ENCODE measurements at places on chromosomes 13 and 19.

- no peak for DNase-seq
Observed at GRCh38 chr13:66951426-66951825, 278.7 kb downstream of the PCDH9 start.

DNA sequence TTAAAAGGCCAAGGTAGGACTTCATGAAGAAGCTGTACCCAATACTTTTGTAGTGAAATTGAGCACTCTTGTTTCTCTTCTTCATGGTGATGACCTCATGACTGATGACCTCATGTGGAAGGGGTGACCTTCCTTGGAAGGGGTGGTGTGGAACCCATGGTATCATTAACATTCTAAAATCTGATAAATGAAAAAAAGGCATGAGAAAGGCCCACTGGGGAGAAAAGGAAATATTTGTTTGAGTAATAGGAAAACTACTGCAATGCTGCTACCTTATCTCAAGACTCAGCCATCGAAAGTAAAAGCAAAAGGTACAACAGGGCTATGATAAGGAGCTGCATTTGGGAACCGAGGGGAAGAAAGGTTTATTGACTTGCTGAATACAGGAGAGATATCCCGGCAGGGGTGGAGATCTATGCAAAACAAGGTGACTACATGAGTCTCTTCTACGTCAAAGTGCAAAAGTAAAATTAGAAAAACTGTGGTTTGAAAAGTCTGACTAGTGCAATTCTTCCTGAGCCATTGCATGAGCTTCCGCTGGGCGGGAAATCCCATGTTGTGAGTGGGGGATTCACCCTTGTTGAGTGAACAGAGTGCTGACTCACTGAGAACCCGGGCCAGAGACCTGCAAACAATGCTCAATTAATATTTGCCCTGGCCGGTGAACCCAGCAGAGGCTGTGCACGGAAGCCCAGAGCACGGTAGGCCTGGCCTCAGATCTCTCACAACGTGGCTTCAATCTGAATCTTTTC, 138.9 kb upstream of the RFC3 start:
- peak; percentile 63 for DNase-seq

DNA sequence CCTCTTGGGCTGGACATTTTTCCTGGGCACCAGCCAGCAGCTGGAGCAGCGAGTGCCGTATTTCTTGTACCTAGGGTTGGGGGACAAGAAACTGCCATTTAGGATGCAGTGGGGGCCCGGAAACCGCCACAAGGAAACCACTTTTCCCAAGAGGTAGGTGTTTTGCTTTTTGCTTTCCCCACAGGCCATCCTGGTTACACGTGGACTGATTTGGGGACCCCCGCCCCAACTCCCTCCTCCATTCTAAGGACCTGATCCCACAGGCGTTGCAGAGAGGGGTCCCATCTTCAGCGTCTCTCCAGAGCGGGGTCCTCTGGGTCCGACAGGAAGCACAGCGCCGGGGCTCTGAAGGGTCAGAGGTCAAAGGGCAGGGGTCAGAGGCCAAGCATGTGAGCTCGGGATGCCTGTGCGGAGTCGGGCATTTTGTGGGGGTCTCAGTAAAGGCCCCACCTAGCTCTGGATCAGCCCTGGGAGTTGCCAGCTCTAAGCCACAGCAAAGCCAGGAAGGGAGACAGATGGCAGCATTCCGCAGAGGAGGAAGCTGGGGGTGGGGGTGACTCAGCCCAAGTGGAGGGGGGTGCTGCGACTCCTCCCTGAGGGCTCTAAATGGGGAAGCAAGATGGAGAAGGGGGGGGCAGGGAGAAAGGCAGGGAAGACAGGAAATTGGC, 4.3 kb downstream of the ZGLP1 start:
- no peak for DNase-seq

DNA sequence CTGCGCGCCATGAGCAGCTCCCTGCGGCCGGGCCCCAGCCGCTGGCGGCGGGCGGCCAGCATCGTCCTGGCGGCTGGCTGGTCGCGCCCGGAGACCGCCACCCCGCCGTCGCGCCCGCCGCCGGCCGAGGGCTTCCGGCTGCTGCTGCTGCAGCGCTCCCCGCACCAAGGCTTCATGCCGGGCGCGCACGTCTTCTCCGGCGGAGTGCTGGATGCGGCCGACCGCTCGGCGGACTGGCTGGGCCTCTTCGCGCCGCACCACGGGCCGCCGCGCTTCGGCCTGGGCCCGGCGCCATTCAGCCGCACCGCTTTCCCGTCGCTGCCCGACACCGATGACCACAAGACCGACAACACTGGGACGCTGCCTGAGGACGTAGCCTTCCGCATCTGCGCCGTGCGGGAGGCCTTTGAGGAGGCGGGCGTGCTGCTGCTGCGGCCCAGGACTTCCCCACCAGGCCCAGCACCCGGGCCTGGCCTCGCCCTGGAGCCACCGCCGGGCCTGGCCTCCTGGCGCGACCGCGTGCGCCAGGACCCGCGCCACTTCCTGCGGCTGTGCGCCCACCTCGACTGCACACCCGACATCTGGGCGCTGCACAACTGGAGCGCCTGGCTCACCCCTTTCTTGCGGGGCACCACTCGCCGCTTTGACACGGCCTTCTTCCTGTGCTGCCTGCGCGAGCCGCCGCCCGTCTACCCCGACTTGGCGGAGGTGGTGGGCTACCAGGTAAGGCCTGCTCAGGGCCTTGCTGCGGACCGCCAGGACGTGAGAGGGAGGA, 518 bp downstream of the NUDT19 start:
- peak; percentile 48 for DNase-seq

GRCh38 chr19:45045671-45046353, 7.0 kb downstream of the CLASRP start:
- no peak for DNase-seq

DNA sequence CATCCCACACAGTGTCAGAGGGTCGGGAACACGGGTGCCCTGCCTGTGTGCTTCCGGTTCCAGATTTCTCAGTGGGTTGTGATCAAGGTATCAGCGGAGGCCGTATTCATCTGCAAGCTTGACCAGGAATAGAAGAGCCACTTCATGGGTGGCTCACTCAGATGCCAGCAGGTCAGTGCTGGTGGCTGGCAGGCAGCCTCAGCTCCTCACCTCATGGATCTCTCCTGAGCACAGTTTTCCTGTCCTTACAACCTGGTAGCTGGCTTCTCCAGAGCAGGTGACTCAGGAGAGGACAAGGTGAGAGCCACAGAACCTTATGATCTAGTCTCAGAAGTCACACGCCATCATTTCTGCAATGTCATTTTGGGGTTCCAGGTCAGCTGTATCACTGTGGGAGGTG, 44.8 kb upstream of the SPATA13 start:
- DNase-seq, result no peak

GRCh38 chr19:43768273-43769050, 12.3 kb downstream of the KCNN4 start:
- DNase-seq, result no peak

DNA sequence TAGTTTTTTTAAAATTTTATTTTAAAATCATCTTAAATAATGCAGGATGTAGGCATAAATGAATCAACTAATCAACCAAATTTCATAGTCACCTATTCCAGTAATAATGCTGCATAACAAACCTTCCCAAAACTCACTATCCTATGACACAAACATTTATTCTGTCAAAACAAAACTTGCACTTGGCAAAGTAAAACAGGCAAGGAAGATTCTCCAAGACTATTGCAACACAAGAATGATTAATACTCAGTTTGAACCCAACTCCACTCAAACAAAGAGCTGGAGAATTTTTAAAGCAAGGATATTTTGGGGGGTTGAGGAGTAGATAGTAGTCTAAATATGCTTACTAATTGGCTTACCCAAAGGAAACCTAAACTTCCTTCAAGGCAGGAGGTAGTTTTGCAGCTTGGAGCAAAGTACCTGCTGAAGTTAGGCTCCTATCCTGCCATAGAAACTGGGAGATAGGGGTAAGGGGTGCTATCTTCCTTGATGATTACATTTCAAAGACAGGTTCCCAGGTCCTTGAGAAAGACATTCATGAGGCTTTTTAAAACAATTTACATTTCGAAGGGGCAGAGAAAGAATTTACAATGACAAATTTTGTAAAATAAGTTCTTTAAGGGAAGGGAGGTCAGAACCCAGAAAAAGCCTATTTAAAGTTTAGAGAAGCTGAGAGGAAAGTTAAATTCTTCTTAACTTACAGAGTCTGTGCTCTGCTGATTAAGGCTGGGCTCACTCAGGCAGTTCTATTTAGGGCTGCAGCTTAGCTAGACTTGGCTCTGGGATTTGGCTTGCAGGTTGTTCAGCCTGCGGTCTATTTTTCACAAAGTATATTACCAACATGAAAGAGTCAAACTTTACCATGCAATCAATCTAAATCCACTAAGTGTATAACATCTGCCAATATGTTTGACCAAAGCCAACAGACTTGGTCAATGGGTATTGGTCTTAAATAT, 549.0 kb downstream of the KCTD12 start:
- no peak for DNase-seq
